ENCODE measurements at places on chromosomes 11 and 22. TPM values are rescaled to one million over a fixed set of nuclear protein-coding genes. Genes with fewer than 3 reads are reported as not detected.
A peak's percentile ranks its signal among the peaks of the same experiment; 100 is the strongest.

Gene USP2
- total RNA-seq: 3.0 TPM

Gene C11orf97
- not detected for total RNA-seq

Gene MS4A15
- 147 TPM for total RNA-seq

Gene INTS4
- total RNA-seq: 35.9 TPM

Gene NCAM1
- total RNA-seq: 4.2 TPM

DNA sequence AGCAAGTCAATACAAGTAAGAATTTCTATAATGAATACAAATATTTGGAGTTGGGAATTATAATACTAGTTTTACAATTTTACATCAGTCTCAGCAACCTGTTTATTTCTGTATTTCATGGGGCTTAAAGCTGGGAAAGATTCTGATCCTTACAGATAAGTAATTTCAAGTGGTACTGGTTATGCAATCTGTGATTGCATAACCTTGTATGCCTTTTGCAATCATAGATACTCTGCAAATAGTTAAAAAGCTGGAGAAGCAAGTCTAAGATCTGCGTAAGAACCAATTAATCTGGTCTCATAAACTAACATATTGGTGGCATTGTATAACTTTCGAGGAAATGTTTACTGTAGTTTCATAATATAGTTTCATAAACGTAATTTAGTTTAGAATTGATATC, 198.3 kb upstream of the PGR start:
- no peak overlapping the region for H3K4me3 ChIP-seq
- H3K4me1 ChIP-seq: no peaks in the 10 kb centered on the region
- DNase-seq: no peak
- H3K36me3 ChIP-seq: no peaks in the 10 kb centered on the region

DNA sequence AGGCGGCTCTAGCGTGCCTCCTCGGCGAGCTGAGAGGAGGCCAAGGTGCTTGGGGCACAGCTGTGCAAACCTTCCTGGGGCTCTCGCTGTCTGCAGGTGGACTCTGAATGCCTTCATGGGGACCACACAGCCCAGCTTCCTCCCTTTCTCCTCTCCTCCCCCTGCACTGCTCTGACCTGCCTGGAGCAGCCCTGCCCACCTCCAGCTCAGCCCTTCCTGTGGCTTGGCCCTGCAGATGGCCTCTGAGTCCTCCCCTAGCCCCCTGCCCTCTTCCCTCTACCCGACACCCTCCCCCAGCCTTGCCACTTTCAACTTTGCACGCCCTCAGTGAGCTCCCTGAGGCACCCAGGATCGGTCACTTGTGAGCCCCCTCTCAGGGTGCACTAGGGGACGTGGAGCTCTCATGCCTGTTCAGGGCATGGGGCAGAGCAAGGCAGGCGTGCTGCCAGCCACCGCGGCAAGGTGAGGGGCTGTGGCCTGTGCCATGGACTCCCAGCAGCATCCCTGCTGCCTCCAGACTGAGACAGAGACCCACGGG, 31.4 kb downstream of the PPM1F start:
- no peak for DNase-seq
- peaks cover 7% of the 10 kb centered on the region for H3K36me3 ChIP-seq
- H3K4me3 ChIP-seq: no peak overlapping the region

GRCh38 chr11:111736181-111736590, 30.0 kb downstream of the PPP2R1B start:
- H3K4me3 ChIP-seq: no peak overlapping the region
- peak overlapping the region; percentile 97 for H3K27ac ChIP-seq
- DNase-seq: no peak
- peaks cover 8% of the 10 kb centered on the region for H3K36me3 ChIP-seq
- no peaks in the 10 kb centered on the region for H3K27me3 ChIP-seq

DNA sequence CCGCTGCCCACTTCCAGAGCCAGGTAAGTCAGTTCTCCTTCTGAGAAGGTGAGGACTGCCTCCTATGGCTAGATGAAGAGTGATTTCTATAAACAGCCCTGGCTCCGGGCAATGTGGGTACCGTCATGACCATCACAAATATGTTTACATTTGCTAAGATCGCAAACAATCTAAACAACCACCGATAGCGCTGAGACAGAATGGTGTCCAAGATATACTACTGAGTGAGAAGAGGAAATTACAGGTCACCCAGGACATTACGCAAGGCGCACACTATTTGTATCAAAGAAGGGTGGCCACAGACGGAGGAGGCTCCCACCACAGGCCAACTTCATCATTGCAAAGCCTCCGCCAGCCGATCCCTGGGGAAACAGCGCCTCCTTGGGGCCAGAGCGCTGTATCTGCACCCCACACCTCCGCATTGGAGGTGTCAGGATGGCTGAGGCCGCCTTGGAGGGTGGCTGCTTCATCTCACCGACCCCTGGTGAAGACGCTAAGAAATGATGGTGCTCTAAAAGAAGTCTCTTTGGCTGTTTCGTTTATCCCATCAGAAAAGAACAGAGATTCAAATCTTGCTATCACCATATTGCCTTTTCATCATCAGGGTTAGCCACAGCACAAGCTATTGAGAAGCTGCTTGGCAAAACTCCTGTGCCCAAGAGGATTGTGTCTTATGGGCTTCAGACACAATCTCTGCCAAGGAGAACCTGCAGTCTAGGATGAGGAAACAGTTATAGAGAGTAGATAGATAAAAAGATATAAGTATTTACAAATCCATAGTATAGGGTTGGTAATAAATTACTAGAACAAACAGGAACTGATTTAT, 12.3 kb upstream of the ASRGL1 start:
- H3K27me3 ChIP-seq: no peaks in the 10 kb centered on the region
- no peaks in the 10 kb centered on the region for H3K36me3 ChIP-seq
- no peaks in the 10 kb centered on the region for H3K4me1 ChIP-seq

DNA sequence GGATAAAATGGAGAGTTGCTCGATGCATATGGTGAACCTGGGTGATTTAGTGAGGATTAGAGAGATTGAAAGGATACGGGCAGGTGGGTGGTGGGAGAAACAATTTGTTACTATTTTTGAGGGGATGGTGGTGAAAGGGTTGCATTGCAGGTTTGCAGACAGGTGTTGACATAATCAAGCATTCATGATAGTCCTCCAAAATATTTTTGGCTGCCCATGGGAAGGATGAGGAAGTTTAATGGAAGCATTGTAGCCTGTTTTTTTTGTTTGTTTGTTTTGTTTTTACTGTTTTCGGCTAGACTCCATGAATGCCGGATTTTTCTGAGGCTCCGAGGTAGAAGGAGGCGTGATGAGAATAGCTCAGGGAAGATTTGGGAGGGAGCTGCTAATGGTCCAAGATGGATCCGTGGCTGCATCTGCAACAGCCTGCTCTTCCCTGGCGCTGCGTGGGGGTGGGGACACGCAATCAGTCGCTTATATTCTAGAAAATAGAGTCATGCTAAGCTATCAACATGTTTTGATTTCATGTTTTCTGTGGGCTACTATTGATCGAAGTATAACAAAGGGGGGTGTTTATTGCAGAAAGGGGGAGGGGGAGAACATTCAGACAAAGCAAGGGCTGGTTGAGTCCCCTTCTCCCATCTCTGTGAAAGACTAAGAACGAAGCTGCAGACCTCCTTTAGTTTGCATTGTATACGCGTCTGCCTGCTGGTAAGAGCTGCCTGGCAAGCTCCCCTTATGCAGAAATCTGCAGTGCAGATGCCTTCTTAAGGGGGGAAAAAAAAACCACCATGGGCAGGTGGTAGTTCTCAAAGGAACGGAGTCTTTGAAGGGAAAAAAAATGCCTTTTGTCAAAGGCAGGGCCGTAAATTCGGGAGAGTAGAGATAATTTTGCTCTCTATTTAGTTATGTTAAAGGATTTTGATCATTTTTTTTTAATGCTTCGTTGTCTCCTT, 1.0 kb downstream of the RTN3 start:
- H3K36me3 ChIP-seq: no peaks in the 10 kb centered on the region
- peak overlapping the region; percentile 92 for H3K4me3 ChIP-seq
- peaks cover 29% of the 10 kb centered on the region for H3K4me1 ChIP-seq
- no peak for DNase-seq
- H3K27me3 ChIP-seq: no peaks in the 10 kb centered on the region
- peak overlapping the region; percentile 92 for H3K27ac ChIP-seq

GRCh38 chr11:79439410-79439885, 1.4 kb downstream of the TENM4 start:
- DNase-seq: no peak
- peaks cover 76% of the 10 kb centered on the region for H3K27me3 ChIP-seq
- H3K4me1 ChIP-seq: peaks cover 29% of the 10 kb centered on the region
- no peaks in the 10 kb centered on the region for H3K36me3 ChIP-seq

DNA sequence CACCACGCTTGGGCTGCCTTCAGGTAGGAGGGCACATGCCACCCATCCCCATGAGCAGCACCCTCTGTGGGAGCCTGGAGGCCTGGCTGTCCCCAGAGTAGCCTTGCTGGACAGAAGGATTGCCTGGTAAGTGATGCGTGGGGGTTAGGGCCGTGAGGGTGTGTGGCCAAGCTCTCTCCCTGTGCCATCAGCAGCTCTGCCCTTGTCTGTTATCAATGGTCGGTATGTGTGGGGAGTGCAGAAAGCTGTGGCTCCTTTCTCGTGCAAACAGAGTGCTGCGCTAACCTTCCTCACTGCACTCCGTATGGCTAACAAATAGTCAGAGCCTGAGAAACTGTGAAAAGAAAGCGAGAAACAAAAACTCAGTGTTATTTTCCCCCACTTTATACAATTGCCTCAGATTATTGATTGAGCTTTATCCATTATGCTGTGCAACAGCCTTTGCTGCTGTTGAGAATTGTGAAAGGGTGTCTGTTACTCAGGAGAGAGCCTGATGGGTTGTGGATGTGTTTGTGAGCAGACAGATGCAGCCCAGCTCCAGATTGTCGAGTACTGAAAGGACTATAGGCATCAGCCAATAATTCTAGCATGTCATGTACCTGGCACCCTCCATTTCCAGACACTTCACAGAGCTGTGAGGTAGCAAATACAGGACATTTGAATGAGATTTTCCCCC, 432.2 kb downstream of the NTM start:
- no peak overlapping the region for H3K4me3 ChIP-seq
- no peak overlapping the region for H3K27ac ChIP-seq
- H3K36me3 ChIP-seq: no peaks in the 10 kb centered on the region
- H3K27me3 ChIP-seq: no peaks in the 10 kb centered on the region
- no peak for DNase-seq

- no peaks in the 10 kb centered on the region for H3K27me3 ChIP-seq
- H3K36me3 ChIP-seq: peaks cover 37% of the 10 kb centered on the region
- H3K27ac ChIP-seq: no peak overlapping the region
- H3K4me3 ChIP-seq: peak overlapping the region; percentile 84
- peaks cover 24% of the 10 kb centered on the region for H3K4me1 ChIP-seq
- DNase-seq: peak; percentile 13
These were observed 2.2 kb downstream of the RNF185 start for GRCh38 chr22:31162015-31162765.

DNA sequence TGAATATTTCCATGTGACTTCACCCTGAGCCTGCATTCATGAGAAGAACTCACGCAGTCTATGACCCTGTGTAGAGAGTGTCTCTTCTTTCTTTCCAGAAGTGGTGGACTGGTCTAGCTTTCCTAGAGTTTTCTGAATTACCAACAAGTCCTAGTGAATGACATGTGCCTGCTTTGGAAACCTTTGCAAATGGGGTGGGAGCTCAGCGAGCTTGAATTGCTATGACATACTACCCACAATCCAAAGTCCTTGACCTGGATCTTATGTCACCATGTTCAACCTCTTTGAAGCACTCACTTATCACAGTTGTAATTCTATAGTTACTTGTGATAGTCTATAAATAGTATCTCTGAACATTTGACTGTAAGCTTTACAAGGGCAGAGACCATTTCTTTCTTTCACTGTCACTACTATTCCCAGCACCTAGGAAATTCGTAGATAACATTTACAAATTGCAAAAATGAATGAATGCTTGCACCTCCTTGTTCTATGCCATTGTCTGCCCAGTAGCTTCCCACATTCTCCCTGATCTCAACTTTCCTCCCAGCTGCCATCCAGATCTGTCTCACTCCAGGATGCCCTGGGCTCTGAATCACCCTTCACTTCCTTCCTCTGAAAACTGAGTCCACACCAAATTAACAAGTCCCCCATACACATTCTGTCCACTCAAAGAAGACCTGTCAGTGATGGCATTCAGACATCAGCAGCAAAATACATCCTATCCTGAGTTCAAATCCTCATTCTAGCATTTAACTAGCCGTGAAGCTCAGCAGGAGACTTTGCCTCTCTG, 201.9 kb upstream of the SESN3 start:
- peaks cover 5% of the 10 kb centered on the region for H3K4me1 ChIP-seq
- H3K27ac ChIP-seq: no peak overlapping the region
- H3K27me3 ChIP-seq: no peaks in the 10 kb centered on the region

- H3K27ac ChIP-seq: no peak overlapping the region
- DNase-seq: no peak
- H3K4me3 ChIP-seq: no peak overlapping the region
- peaks cover 56% of the 10 kb centered on the region for H3K36me3 ChIP-seq
- no peaks in the 10 kb centered on the region for H3K4me1 ChIP-seq
These were observed 76.6 kb upstream of the UCP3 start for GRCh38 chr11:74085542-74085892.

GRCh38 chr11:6925636-6926207, 504 bp upstream of the ZNF215 start:
- no peaks in the 10 kb centered on the region for H3K36me3 ChIP-seq
- peak overlapping the region; percentile 70 for H3K4me3 ChIP-seq
- H3K27me3 ChIP-seq: no peaks in the 10 kb centered on the region
- peaks cover 9% of the 10 kb centered on the region for H3K4me1 ChIP-seq

DNA sequence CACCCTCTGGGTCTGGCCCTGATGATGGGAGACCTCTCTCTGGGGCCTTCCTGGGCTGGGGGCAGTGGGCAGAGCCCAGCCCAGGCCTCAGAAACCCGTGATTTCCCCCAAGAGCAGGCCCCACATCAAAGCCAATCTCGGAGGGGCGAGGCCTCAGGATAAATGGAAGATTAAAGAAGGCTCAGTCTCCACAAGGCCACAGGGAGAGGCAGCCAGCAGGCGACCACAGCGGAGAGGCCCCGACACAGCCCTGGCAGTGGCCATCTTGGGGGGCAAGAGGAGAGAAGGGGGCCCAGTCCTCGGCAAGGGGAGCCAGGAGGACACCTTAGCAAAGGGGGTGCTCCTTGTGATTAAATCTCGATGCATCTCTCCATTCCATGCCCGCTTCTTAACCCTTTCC, 12.5 kb upstream of the CREB3L1 start:
- H3K27ac ChIP-seq: no peak overlapping the region
- no peaks in the 10 kb centered on the region for H3K27me3 ChIP-seq
- H3K36me3 ChIP-seq: no peaks in the 10 kb centered on the region
- no peak overlapping the region for H3K4me3 ChIP-seq
- DNase-seq: no peak

Measured in upper lobe of right lung (tissue), 1 donor.